Pons (tissue), 1 donor: ENCODE measurements at places on chromosomes 3 and 15.
A peak's percentile ranks its signal among the peaks of the same experiment; 100 is the strongest.

DNA sequence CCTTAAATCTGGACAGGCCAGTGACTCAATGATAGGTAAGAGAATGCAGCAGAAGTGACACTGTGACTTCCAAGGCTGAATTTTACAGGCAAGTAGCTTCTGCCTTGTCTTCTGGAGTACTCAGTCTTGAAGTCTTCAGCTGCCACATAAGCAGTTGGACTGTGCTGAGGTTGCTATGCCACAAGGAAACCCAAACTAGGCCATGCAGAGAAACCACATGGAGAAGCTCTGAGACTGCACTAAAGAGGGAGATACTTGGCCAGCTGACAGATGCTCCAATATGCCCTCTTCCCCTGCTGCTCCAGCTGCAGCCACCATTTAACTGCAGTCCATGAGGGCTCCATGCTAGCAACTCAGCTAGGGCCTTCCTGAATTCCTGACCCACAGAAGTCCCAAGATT lies 119.4 kb upstream of the GADL1 start:
- DNase-seq, result no peak

DNA sequence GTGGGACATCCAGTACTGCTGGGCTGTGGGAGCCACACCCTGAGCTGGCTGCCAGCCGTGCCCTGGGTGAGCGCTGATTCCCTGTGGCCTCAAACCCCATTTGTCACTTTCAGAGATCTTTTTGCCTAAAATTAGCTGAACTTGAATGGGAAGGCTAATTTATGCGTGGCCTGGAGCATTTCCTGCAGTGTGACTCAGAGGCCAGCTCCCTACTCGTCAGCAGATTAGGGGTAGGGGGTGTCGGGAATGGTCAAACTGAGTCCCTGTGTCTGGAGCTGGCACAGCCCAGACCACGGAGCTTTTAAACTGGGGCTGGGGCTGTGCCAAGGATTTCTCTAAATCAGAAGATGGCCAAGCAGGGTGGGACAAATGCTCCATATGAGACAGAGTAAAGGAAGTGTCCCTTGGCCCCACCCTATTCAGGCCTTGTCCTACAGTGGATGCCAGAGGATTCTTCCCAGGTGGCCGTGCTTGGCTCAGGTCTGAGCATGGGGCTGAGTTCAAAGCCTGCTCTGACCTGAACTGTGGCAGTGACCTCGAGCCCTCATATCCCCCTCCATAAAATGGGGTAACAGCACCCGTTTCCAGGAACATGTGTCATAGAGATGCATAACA lies 59.7 kb downstream of the ATP2B2 start:
- DNase-seq, result no peak

DNA sequence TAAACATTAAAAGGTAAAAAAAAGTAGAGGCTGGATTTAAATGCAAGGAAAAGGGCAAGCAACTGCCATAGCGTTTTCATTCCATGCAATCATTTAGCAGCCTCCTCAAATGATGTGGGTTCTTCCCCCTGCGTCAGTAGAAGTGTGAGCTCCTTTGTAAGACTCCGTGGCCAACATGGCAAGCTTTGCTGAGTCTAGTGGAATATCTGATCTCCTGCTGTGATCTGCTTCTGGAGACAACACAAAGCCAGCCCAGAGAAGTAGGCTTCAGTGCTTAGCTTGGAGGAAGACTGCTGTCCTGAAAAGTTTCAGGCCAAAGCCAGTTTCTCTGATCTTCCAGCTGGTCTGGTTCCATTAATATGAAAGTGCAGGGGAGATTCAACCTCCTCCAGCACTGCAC lies 70.4 kb downstream of the ARPP21 start:
- DNase-seq, result no peak

DNA sequence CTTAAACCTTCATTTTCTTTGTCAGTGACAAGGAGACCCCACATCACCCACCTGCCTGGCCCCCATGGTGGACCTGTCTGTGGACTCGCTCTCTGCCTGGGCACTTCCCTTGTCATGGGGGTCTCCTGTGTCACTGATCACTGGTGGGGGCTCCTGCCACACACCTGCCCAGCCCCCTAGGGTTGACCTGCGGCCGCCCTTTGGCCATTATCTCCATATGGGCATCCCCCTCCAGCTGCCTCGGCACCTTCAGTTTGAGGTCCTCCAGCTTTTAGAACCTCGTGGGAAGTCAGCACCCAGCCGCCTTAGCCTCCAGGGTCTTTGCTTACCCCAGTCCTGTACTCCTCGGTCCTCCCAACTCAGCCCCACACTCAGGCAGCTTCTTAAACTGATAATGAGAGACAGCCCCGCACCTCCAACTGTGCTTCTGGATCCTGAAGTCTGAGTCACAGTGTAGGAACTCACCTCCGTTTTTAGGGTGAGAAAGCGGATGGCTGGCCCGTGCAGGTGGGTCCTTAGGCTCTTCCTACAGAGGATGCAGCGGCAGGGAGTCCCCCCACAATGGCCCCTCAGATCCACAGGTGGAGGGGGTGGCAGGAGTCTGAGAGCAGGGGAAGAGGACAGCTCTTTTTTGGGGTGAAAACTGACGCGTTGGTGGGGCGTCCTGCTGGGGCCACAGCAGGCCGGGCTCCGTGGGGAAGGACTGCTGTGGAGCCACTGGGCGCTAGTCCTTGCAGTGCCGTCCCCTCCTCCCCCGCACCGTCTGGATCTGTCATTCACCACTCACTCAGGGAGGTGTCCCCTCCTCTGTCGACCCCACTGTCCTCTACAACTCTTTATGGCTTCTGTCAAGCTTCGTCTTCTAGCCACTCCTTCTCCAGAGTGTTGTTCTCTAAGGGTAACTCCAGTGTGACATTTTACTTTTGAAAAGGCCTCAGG lies 8.7 kb upstream of the PRR23E start:
- DNase-seq, result no peak

DNA sequence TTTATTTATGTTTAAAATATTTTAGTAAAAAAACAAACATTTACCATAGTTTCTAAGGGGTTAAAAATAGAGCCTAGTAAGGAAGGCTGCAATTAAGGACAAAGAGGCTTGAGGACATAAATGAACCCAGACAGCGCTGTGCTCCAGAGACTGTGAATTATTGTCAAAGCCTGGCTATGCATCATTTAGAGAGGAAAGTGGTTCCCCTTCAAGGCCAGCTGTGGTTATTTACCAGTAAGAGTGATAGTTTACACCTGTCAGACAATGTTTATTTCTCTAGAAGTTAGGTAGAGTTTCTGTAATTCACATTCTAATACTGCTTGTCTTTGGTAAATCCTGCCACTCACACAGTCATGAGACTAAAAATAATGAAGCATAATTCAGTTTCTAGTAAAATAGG lies 32.4 kb upstream of the PIK3R4 start:
- no peak for DNase-seq

- peak; percentile 18 for DNase-seq
Observed at GRCh38 chr3:184498986-184499606, 62.5 kb upstream of the EPHB3 start.

DNA sequence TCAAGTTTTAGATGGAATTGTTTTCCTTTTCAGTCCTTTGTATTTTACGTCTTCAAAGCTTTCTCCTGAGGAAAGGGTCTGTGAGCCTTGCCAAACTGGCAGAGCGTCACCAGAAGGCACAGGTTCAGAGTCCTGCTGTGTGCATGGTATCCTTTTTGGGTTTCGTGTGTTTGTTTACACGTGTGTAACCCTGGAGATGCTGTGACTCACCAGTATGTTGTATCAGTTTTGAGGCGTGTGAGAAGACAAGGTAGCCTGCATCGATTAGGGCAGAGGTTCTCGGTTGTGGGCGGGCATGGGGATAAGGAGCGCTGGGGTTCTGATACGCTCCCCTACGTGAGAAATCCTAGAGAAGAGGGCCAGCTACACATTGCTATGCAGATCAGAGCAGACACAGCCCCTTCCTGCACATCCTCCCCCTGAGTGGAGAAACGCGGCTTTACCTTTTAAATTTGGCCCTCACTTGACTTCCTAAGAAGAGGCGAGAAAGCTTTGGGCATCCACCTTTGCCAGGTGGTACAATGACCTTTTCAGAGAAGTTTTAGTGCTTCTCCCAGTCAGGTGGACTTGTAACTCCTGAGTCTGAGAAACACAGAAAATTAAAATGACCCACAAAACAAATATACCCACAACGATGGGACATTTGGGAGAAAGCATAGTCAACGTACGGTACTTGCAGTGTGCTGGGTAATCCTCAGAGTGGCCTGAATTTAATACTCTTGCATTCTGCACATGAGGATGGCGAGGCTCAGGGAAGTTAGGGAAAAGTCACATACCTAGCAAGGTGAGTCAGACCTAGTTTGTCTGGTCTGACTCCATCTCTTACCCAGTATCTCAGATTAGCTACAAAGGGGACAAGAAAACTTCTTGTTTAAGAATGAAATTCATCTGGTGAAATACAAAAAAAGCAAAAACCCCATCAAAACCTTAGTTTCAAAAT lies 38.1 kb downstream of the TRAK1 start:
- DNase-seq, result no peak

GRCh38 chr15:52679232-52680040 lies at the start of gene ATOSA:
ATOSA (minus strand) TSS chr15:52679388; CDS start chr15:52678021, 1,367 bp downstream.
- DNase-seq, result peak; percentile 93

DNA sequence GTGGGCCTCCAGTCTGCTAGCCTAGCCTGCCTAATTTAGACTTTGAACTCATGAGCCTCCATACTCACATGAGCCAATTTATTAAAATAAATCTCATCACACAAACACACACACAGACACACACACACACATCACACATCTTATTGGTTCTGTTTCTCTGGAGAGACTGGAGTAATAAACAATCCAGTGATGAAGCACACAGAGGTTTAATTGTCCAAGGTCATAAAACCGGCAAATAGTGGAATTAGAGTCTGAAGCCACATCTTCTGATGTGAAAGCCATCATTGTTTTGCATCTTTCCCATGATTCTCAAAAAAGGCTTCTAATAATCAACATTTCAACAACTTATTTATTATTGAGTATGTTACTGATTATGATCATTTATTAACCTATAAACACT lies 249.4 kb upstream of the KCNH8 start:
- peak; percentile 84 for DNase-seq

DNA sequence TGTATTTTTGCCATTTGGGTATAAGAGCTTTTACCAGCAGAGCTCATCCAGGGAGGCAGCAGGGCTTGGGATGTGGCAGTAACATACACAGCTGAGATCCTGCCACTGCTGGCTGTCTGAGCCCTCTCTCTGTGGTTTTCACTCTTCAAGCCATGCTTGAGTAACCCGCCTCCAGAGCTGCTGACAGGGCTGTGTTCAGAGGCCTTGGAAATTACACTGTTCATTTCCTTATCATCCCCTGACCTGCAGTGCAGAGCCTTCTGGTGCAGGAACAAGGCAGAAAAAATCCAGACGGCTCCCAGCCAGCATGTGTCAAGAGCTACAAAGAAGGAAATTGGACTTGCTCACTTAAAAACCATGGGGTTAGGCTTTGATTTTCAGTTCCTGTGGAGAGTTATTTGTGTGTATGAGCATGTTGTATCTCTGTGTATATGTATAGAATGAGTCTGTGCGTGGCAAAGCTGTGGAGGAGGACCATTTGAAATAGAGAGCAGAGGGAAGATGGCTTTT lies 47.0 kb downstream of the ZNF609 start:
- peak; percentile 88 for DNase-seq

DNA sequence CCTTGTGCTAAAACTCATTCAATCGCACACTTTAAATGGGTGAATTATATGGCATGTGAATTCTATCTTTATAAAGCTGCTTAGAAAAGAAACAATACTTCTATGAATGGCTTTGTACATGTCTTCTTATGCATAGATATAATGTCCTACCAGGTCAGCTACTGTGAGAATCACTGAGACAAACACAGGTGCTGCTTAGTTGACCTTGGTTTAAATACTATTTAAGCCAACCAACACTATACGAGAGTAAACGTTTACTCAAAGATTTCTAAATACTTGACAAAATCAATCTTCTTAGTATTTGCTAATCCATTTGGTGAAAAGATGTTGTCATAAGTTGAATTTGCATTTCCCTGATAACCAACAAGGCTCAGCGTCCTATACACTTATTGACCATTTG lies 260.3 kb downstream of the ADAMTS17 start:
- no peak for DNase-seq

DNA sequence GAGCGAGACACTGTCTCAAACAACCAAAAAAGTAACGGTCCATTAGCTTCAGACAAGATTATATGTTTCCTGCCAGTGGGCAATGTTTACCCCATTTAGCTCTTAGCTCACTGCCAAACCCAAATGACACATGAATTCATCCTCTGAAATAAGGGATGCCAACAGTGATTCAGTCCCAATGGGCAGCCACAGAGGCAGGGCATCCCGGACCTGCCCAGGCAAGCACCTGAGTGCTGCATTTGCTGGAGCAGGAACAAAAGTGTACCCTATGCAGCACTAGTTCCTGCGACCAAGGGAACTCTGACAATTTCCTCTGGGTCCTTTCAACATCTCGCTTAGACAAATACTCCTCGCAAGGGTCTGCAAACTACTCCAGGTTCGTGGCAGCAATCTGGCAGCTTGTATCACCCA lies 8.0 kb downstream of the IP6K2 start:
- no peak for DNase-seq

- DNase-seq, result no peak
Observed at GRCh38 chr3:17340693-17341092, 401.7 kb downstream of the TBC1D5 start.

DNA sequence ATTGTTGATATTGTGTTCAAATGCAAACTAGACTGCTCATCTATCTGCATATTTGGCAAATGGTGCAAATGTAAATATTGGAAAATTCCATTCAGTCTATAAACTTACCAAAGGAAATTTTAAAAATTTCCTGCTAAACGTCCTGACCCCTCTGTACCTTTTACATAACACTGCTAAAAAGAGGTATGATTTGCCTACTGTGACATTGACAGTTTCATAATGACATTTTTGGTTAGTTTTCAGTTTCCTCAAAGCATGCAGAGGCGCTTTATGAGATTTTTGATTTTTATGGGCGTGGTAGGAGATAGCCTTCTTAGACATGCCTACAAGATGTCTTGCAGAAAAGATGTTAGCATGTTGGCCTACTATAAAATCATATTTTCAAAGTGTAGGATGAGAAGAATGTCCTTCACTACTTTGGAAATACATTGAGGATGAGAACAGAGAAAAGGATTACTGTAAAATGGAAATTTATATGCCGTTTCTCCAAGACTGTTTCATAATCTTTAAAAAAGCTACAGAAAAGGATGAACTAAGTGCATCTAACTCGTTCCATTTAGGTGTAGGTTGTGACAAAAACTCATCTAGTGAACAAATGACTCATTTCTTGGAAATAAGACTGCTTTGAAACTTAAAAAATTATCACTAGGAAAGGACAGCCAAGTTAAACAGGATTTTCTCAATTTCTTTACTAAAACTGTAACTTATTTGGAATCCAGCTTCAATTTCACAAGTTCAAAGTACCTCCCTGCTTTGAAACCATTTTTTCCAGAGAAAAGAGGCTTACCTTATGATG lies 14.5 kb upstream of the ISLR start:
- no peak for DNase-seq

GRCh38 chr3:163766112-163766511 lies 1312.2 kb downstream of the SI start:
- DNase-seq, result no peak
